Smooth muscle cell of trachea (primary cell): ENCODE measurements at places on chromosomes 6 and 20. TPM values are rescaled to one million over a fixed set of nuclear protein-coding genes. Genes with fewer than 3 reads are reported as not detected.

PBOV1 gene
- total RNA-seq: not detected in 2 replicates

TPBG gene
- 69.0 and 71.4 TPM in 2 replicates for total RNA-seq

ERVFRD-1 gene
- total RNA-seq: not detected in 2 replicates

PRDM13 gene
- not detected in 2 replicates for total RNA-seq

SYCP2L gene
- not detected in 2 replicates for total RNA-seq

FIG4 gene
- total RNA-seq: 27.8 and 30.0 TPM in 2 replicates

TEAD3 gene
- 12.9 and 13.5 TPM in 2 replicates for total RNA-seq

CD40 gene
- 2.6 and 8.8 TPM in 2 replicates for total RNA-seq
